Activated CD8-positive, alpha-beta memory T cell treated with anti-CD3 and anti-CD28 coated beads, Interleukin-2, amount 10 ng/mL, durations not matched to agents 7 days and 5 days (primary cell): ENCODE measurements at places on chromosomes 1 and 21. TPM values are rescaled to one million over a fixed set of nuclear protein-coding genes. Genes with fewer than 3 reads are reported as not detected.

Gene C1orf94
- not detected for total RNA-seq

Gene LRRC39
- 0.68 TPM for total RNA-seq

DNA sequence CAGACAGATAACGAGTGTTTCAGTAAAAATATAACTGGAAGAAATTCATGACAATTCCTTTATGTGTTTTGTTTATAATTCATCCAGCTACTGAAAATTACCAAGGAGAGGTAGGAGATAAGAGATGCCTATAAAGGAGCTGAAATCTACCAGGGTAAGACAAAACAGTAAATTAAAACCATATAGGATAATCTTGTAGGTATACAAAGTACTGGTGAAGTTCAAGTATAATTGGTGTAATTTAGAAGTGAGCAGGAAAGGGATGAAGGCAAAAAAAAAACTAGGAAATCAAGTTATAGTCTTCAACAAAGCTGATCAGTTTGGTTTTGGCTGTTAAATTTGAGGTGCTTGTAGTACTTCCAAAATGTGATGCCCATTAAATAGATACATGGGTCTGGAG, 1.2 kb upstream of the WARS2 start:
- H3K36me3 ChIP-seq, result peaks cover 8% of the 10 kb centered on the region
- H3K4me1 ChIP-seq, result peaks cover 26% of the 10 kb centered on the region
- H3K4me3 ChIP-seq, result no peak overlapping the region
- no peaks in the 10 kb centered on the region for H3K27me3 ChIP-seq

Gene CD1C
- not detected for total RNA-seq

DNA sequence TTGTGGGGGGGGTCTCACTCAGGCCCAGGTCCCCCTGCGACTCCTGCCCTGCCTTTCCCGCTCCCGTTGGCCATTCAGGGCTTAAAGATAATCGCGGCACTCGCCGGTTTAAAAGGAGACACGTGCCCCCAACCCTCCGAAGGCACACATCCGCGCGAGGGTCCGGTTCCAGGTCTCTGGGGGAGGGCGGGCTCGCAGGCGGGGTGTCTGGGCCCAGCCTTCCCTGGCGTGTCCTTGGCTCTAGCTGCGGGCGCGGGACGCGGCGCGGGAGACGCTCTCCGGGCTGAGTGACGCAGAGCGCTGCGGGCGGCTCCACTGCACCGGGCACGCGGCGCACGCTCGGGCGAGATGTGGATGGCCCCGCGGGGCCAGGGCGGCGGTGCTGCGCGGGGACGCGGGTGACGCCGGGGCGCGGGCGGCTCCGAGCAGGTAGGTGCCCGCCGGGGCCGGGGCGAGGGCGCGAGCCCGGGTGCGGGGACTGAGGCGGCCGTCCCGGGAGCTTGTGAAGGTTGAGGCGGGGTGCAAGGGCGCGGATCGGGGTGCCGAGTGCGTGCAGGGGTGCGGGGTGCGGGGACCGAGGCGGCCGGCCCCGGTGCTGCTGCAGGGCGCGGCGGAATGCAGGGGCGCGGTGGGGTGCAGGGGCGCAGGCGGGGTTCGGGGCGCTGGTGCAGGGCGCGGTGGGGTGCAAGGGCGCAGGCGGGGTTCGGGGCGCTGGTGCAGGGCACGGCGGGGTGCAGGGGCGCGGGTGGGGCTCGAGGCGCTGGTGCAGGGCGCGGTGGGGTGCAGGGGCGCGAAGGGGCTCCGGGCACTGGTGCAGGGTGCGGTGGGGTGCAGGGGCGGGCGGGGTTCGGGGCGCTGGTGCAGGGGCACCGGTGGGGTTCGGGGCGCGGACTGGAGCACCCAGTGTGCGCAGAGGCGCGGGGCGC, 3.3 kb upstream of the TRPM2 start:
- no peak overlapping the region for H3K27ac ChIP-seq
- H3K36me3 ChIP-seq, result peaks cover 5% of the 10 kb centered on the region
- peaks cover 36% of the 10 kb centered on the region for H3K4me1 ChIP-seq
- DNase-seq, result no peak
- peaks cover 35% of the 10 kb centered on the region for H3K27me3 ChIP-seq

GRCh38 chr1:147890177-147890790, 12.3 kb upstream of the GJA8 start:
- H3K4me3 ChIP-seq, result no peak overlapping the region
- H3K36me3 ChIP-seq, result no peaks in the 10 kb centered on the region
- peaks cover 16% of the 10 kb centered on the region for H3K27me3 ChIP-seq
- peak; percentile 73 for DNase-seq
- H3K4me1 ChIP-seq, result no peaks in the 10 kb centered on the region
